Smooth muscle cell of the coronary artery (primary cell): ENCODE measurements at places on chromosomes 7 and 10. TPM values are rescaled to one million over a fixed set of nuclear protein-coding genes. Genes with fewer than 3 reads are reported as not detected.

JAZF1 gene
- 3.0 and 5.6 TPM in 2 replicates for total RNA-seq

SLC13A4 gene
- 0.08 and 0.12 TPM in 2 replicates for total RNA-seq

WNT16 gene
- total RNA-seq = 1.6 TPM in 1 of 2 replicates, not detected in the other

NPC1L1 gene
- total RNA-seq = 0.12 TPM in 1 of 2 replicates, not detected in the other

GNAT3 gene
- total RNA-seq = not detected in 2 replicates

HTR7 gene
- 0.94 and 5.3 TPM in 2 replicates for total RNA-seq

NFKB2 gene
- total RNA-seq = 11.8 and 17.1 TPM in 2 replicates

LRRC4 gene
- under 0.01 TPM in 1 of 2 replicates, not detected in the other for total RNA-seq

CCL26 gene
- 1.4 TPM in 2 replicates for total RNA-seq

OR6B1 gene
- not detected in 2 replicates for total RNA-seq

LIPJ gene
- not detected in 2 replicates for total RNA-seq

C10orf95 gene
- not detected in 2 replicates for total RNA-seq

RNF133 gene
- 0.23 TPM in 1 of 2 replicates, not detected in the other for total RNA-seq

CLEC2L gene
- not detected in 2 replicates for total RNA-seq

FOXK1 gene
- 9.7 and 19.2 TPM in 2 replicates for total RNA-seq

FAM24B gene
- total RNA-seq = 3.8 and 4.3 TPM in 2 replicates

CALHM2 gene
- 19.0 and 27.1 TPM in 2 replicates for total RNA-seq

MYO3A gene
- total RNA-seq = not detected in 2 replicates
